ENCODE measurements at places on chromosomes 5 and 9. TPM values are rescaled to one million over a fixed set of nuclear protein-coding genes. Genes with fewer than 3 reads are reported as not detected.

The BRIX1 gene
- 46.4 TPM for total RNA-seq

The HNRNPA0 gene
- 34.0 TPM for total RNA-seq

The CCIN gene
- 0.13 TPM for total RNA-seq

The MYMK gene
- total RNA-seq = not detected

The PCDHGB7 gene
- not detected for total RNA-seq

The C9orf153 gene
- total RNA-seq = 0.42 TPM

The ARPC5L gene
- total RNA-seq = 86.0 TPM

The SPACA9 gene
- total RNA-seq = 7.7 TPM

The LMX1B gene
- total RNA-seq = not detected

The PHYHD1 gene
- total RNA-seq = 0.68 TPM

The PCA3 gene
- total RNA-seq = not detected

The C9orf40 gene
- total RNA-seq = 22.9 TPM

GRCh38 chr5:135309391-135310327, 89.4 kb downstream of the MACROH2A1 start:
- DNase-seq = peak; percentile 55

GRCh38 chr9:85716031-85716877, 25.5 kb downstream of the AGTPBP1 start:
- no peak for DNase-seq

GRCh38 chr5:126098330-126099017, 324.7 kb upstream of the GRAMD2B start:
- DNase-seq = no peak

DNA sequence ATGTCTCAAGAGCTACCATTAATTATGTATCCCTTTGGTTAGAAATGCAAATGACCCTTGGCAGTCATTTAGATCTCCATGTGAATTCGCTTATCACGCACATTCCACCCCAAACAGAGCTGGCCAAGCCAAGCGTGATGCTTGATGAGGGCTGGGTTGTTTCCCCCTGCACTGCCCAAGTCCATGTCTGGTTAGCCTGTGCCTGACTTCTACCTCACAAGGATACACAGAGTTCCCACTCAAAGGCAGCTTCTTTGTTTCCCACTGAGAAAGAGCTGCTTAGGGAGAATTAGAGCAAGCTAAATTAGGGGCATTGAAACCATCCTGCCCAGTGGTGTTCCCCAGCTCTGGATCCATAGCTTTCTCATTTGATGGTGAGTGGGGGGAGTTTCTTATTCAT, 87.2 kb downstream of the FSTL4 start:
- DNase-seq = no peak

DNA sequence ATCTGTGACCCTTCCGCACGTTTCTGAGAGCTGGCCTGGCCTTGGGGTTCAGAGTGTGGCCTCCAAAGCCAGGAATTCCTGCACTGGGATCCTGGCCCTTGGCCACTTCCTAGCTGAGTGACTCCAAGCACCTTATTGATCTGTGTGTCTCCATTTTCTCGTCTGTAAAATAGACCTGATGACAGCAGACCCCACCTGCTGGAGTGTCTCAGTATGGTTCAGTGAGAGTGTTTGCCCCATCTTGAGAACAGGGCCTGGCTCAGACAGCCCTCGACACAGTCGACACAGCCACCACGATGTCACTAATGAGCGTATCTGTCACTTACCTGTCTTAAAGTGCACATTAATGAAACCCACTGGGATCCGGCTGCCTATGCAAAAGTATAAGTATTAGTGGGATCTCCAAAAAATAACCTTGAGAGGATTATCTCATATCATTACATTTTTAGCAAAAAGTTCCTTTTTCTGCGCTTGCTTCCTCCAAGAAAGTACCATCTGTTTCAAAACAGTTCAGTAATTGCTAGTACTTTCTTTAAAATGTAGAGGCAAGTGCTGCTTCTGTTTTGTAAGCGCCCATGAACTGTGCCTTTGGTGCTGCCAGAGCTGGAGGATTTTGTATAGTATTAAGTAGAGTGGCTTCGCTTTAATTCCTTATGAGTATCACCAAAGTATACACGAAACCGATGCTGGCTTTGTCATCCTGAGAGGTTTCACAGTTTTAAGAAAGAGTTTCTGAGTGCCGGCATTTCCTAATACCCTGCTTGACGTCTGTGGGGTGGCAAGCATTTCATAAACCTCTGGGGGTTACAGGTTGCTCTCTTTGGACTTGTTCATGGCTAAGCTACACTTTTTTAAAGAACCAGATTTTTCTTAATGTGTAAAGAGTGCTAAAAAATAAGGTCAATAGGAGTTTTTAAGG, 31.7 kb downstream of the UBE2QL1 start:
- no peak for DNase-seq

DNA sequence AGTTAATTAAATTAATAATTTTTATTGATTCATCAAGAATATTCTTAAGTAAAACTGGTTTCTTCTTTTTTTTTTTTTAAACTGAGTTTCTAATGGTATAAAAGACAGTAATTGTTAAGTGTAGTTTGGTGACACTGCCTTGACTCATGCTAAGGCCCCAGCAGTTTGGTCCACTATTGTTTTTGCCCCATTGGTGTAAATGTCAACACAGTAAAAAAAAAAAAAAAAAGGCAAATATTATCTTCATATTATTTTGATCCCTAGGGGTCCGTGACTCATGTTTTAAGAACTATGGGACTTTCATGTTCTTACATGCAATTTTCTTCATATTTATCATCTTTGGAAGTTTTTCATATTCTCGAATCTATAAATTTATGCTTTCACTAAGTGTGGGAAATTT, 29.2 kb upstream of the JAK2 start:
- no peak for DNase-seq

DNA sequence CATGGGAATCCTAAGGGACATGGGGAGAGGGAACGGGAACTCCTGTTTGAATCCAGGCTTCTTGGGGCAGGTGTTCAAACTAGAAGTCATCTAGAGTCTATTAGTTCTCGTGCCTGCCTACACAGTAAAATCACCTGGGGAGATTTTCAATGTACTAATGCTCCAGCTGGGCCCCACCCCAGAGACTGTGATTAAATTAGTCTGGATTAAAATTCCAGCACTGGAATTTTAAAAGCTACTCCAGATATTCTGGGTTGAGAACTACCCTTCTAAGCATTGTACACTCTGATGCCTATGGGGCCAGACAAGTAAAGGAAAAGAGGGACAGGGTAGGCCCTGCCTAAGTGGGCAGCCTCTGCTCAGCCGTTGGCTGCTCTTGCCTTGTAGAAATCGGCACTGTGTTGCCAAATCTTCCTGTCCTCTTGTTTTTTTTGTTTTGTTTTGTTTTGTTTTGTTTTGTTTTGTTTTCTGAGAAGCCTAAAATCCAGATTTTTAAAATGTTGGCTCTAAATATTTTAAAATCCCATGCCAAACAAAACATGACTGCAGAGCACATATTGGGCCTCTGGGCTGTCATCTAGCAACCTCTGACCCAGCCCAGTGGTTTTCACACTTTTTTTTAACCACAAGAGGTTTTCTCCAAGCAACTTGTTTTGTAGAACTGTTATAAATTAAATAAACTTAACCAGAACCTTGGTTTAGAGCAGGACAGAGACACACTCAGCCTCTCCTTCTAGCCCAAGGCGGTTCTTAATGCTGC, 29.0 kb downstream of the ADRB2 start:
- DNase-seq = peak; percentile 62

DNA sequence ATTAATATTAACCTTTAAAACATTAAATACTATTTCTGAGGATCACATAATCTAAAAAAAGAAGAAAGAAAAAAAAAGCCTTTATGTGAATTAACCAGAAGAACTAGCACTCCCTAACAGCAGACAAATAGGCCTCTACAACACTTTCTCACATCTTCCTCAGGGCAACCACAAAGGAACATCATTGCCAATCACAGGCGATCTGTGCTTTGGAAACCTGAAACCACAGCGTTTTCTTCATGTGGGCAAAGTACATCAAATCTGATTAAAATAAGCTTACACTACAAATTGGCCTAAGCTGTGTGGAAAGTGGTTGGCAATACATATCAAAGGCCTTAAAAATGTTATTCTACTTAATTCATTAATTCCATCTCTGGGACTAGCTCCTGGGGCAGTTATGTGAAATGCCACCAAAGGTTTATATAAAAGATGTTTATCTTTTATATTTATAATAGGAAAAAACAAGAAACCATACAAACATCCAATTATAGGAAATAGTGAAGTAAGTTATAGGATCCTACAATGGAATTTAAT, 184.8 kb upstream of the TBCA start:
- DNase-seq = peak; percentile 35

- no peak for DNase-seq
Measured at GRCh38 chr9:126440940-126441339, 114.3 kb downstream of the MVB12B start.

DNA sequence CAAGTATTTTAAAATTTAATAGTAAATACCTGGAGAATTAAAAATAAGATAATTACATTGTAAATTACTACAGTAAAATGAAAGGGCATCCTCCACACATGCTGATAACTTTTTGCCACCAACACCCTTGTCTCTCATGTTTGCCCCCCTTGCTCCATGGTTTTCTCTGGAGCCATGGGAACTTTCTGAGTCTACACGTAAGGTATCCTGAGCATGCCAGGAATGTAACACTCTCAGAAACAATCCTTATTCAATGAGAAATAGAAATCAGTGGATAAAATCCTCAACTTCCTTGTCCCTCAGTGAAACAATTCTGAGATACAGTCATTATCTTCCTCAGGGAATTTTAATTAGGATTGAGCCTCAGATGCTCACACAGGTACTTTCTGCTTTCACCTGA, 108.9 kb downstream of the IZUMO3 start:
- no peak for DNase-seq

GRCh38 chr5:173858670-173859407, 29.3 kb upstream of the CPEB4 start:
- DNase-seq = no peak

- no peak for DNase-seq
Measured at GRCh38 chr9:134058716-134059115, 9.1 kb downstream of the BRD3 start.

DNA sequence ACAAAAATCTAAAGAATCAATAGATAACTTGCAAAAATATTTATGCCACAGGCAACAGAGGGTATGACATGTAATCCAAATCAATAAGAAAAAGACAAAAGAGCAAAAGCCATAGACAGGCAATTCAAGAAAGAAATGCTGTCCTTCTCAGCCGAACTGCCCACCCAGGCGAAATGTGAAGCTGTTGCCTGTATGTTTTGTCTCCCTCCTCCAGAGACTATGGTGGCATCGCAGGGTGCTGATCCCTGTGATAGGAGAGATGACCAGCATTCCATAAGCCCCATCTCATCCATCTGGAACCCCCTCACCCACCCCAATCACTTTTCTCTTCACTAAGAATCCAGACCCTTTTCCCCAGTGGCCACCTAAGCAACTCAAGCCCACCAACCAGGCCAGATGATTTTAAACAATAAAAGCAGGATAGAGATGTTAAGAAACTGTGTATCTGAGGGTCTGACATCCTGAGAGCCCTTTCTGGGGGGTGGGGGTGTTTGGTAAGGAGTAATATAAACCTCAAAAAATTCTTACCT, 5.3 kb upstream of the ACSL6 start:
- DNase-seq = no peak

DNA sequence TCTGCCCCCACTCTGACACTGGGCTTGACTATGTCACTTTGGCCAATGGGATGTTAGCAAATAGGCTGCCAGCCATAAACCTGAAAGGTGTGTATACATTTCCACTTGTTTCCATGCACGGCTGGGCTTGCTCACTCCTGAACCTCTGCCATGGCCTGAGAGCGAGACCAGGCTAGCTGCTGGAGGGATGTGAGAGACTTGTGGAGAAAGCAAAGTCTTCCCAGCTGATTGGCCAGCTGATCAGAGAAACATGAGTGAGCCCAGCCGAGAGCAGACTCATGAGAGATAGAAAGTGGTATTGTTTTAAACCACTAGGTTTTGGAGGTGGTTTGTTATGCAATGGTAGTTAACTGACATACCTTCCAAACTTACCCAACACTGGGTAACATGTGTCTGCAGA, 13.9 kb downstream of the FAM193B start:
- DNase-seq = no peak

- DNase-seq = no peak
Measured at GRCh38 chr9:131037335-131038255, 28.6 kb downstream of the LAMC3 start.

- DNase-seq = no peak
Measured at GRCh38 chr5:67620424-67621397, 424.1 kb upstream of the CD180 start.

GRCh38 chr5:90153031-90153430, 256.5 kb downstream of the CETN3 start:
- DNase-seq = no peak
